Calu3 (cell line): ENCODE measurements at places on chromosomes 12 and 14. TPM values are rescaled to one million over a fixed set of nuclear protein-coding genes. Genes with fewer than 3 reads are reported as not detected.

DNA sequence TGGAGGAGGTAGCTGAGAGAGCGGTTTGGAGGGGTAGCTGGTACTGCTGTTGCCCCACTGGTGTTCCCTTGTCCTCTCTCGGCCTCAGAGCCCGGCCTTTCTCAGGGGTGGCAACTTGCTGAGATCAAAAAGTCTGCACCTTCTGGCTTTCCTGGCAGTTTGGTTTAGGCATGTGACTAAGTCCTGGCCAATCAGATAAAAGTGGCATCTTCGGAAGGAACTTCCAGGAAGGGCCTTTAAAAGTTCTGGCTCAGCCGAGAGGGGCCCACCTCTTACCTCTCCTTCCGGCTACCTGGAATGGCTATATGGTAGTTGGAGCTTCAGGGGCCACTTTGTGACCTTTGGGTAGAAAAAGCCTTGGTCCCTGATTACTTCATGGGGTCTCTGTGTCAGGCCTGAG is 152.6 kb downstream of the GLT1D1 start:
- DNase-seq, result no peak

CCDC184 gene
- total RNA-seq, result 0.45 and 0.51 TPM in 2 replicates

OR4E2 gene
- total RNA-seq, result not detected in 2 replicates

HOXC9 gene
- 0.42 and 0.54 TPM in 2 replicates for total RNA-seq
